ENCODE measurements at places on chromosomes 16 and 17.

GRCh38 chr17:57670769-57671569 is 74.1 kb downstream of the CCDC182 start:
- no peak for DNase-seq

GRCh38 chr16:924063-924462 is 46.7 kb downstream of the LMF1 start:
- DNase-seq = no peak

DNA sequence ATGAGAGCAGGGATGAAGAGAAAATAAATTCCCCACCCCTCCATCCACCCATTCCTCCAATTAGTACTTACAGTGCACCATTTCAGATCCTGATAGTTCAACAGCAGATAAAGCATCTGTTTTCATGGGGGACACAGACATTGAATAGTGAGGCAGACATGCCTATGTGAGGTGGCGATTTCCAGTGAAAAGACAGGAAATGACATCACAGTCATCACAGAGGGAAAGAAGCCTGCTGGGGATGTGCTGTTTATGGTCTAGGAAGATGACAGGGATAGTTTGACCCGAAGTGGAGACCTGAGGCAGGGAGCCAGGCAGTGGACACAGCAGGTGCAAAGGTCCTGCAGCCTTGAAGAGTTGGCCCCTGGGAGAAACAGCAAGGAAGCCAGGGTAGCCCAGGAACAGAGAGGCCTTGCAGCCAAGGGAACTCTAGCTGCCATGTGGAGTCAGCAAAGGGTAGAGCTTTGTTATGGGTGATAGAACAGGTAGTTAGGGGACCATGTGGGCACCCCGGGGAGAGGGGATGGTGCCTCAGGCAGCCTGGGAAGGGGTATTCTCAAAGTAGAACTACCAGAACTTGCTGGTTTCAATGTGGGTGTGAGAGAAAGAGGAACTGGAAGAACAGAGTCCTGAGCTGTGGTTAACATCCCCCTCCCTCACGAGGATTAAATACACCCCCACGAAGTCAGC is 256.6 kb downstream of the CPPED1 start:
- no peak for DNase-seq

DNA sequence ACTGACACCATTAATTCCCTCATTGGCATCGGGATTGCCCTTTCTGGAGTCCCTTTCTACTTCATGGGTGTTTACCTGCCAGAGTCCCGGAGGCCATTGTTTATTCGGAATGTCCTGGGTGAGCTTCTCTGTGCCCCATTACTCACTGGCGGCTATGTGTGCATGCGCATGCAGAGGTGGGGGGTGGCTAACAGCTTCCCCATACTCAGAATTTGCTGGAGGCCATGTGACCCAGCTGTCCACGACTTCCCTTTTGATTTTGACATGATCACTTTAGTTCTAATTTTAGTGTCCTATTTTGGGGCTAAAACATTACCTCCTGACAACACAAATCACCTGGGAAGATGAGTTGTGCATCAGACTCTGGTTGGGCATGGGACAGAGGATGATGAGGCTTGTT is 14.1 kb downstream of the SLC7A6OS start:
- DNase-seq = peak; percentile 17

- DNase-seq = peak; percentile 38
Observed at GRCh38 chr17:80987941-80988461, 3.6 kb upstream of the CHMP6 start.

DNA sequence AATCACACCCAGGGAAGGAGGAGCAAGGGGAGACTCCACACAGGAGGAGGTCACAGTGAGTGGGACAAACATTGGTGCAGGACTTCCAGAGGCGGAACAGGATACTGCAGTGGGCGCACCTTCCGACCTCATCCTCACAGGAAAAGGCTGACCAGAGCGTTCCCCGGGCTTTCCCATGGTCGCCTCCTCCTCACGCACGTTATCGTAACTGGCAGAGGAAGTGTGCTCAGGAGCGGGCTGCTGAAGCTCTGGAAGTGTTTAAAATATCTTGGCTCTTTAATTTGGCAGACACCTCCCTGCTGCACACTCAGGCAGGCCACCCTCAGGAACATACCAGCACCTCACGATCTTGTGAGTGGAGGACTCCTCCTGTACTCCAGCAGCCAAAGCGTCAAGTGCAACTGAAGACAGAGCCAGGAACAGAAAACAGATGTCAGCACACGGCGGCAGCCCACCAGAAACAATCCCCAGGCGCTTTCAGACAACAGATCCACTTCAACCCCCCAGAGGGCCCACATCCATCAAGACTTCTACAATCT is 17.5 kb downstream of the FANCA start:
- DNase-seq = no peak

DNA sequence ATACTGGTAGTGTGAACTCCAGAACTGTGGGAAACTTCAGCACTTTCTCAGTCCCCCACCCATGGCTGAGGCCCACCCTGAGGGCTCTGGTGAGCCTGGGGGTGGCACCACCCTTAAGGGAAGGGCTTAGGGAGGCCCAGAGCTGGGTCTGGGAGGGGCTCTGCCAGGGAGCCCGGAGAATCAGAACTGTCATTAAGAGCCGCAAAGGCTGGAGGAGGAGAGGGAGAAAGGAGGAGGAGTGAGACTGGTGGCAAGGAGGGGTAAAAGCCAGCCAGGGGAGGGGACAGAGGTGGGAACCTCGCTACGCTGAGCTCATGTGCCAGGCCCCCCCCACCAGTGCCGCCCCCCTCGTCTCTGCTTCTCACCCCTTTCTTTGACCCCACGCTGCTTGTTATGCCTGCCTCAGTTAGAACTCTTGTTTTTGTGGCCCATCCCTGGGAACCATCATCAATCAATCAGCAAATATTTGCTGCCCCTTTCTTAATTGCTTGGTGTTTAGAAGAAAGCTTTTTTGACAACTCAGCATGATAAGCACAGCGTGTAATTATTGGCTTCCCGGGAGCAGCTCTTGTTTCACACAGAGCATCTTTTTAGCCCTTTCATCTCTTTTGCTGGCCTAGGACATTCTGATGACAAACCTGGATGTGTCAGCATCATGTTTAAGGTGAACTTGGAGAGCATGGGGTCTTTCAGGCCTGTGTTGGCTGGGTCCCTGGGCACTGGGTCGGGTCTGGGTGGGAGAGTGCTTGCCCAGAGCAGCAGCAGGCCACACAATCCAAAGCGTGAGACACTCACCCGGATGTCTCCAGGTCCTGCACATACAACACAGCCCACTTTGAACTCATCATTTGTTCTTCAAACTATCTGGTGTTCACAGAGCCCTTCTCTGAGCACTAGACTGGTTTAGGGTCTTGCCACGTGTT is 77.7 kb downstream of the NETO2 start:
- no peak for DNase-seq

GRCh38 chr16:87276091-87276701 is 41.0 kb downstream of the C16orf95 start:
- DNase-seq = no peak

- peak; percentile 42 for DNase-seq
Observed at GRCh38 chr17:76696763-76697701, 13.7 kb downstream of the MXRA7 start.

DNA sequence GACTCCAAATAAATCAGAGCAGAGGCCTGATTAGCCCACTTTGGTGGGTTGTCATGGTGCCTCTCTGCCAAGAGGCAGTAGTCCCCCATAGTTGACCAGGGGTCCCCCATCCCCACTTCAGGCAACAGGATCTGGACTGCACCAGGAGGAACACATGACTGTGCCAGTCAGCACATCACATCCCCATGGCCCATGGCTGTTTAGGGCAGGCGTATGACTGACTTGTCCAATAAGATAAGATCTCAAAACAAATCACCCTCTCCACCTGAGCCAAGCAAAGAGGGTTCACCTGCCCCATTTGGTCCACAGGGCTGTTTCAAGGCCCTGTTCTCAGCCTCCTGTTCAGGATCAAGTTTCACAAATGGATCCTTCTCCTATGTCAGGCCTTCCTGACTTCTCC is 93.3 kb downstream of the C16orf78 start:
- DNase-seq = no peak

DNA sequence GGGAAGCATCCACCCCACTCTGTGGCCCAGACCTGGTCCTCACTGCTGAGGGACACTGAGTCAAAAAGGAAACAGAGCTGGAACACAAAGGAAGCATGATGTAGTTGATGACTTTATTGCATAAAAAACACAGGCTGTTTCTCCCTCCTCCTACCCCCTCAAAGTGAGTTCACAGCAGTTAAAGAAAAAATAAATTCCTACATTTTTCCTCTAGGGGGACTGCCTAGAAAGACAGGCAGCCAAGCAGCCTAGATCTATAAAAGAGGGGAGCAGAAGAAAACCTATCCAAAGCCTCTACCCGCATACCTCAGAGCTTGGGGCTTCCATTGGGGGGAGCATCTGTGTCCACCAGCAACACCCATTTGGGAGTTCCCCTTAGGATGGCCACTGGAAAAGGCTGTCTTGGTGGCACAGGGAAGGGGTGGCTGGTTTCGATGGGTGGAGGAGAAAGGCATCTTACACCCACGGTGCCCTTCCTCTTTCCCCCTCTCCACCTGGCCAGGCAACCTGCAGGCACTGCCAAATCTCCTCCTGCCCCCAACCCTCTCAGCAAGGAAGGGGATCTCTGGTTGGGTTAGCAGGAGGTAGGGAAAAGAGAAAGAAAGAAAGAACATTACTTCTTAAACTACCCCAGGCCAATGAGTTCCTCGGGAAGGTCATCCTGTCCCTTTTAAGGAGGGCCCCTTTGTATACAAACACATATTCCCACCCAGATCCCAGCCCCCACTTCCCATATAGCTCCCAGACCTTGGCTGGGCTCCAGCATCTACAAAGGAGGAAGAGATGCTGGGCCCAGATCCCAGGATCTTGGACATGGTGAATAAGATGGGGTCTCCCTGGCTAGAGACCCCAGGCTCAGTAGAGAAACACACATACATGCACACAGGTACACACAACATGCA is 4.0 kb upstream of the SCRN2 start:
- no peak for DNase-seq

GRCh38 chr17:21303441-21304065 is 19.0 kb downstream of the MAP2K3 start:
- peak; percentile 5 for DNase-seq

DNA sequence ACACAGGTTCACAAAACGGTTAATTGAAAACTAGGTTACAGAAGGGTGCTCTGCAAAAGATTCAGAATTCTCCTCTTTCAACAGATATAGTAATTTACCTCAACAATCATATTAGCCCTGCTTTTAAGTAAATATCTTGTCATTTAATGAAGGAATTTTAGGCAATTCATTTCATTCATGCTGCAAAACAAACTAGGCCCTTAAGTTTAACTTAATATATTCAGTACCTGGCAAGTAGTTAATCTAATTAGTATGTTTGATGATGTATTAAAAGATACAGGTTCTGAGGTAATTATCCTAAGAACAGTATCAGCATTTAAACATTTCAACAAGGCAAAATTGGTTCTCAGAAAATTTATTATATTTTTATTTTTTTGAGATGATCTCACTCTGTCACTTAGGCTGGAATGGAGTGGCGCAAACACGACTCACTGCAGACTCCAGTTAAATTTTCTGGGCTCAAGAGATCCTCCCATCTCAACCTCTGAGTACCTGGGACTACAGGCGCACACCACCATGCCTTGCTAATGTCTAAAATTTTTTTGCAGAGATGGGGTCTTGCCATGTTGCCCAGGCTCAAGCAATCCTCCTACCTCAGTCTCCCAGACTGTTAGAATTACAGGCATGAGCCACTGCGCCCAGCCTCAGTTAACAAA is 44.9 kb downstream of the SMURF2 start:
- no peak for DNase-seq

DNA sequence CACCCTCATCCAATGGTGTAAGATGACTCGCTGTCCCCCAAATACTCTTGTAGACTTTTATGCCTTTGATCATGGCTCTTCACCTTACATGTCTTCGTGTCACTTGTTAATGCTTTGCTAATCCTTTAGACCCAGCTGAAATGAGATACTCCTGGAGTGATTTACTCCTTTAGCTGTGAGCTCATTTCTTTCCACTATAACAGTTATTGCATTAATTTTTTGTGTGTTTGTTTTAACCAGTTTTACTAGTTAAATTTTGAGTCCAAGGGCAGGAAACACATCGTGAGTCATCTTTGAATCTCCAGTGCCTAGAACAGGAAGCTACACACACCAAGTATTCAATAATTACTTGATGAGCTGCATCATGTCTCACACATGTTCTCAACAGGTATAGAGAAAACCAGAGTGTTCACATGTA is 6.5 kb upstream of the CTCF start:
- no peak for DNase-seq

DNA sequence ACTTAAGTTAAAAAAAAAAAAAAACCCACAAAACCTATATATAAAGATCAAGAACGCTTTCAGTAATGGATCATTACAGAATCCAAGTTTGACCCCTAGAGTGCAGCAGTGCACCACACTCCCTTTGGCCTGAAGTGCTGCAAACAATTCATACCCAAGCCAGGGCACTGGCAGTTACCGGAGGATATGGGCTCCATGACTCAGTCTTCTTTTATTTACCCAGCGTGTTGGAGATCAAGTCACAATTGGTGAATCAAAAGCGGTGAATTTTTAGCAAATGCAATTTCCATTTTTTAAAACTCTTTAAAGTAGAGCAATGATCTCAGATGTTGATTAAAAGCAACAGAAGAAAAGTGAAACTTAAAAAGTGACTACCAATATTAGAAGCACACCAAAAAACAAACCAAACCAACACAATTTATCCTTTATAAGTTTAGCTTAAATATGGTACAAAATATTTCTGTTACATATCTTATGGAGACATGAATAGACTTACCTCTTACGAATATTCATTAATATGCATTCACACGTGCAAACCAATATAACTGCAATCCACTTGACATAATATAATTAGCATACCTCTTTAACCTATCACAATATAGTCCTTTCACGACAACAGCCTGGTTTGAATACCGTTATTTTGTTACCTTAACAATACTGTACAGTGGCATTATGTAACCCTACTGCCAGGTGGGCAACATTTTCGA is 46.3 kb downstream of the ZNF652 start:
- DNase-seq = peak; percentile 76

- no peak for DNase-seq
Observed at GRCh38 chr17:81241648-81242420, 2.7 kb downstream of the NDUFAF8 start.

- no peak for DNase-seq
Observed at GRCh38 chr17:64534187-64534586, 27.4 kb downstream of the CEP95 start.

- DNase-seq = no peak
Observed at GRCh38 chr17:73290399-73291259, 21.2 kb downstream of the CDC42EP4 start.

- DNase-seq = no peak
Observed at GRCh38 chr17:17071531-17072360, 29.5 kb downstream of the MPRIP start.

- DNase-seq = no peak
Observed at GRCh38 chr16:14240964-14241363, 169.8 kb downstream of the MRTFB start.
